ENCODE measurements at places on chromosomes 13 and 19.

DNA sequence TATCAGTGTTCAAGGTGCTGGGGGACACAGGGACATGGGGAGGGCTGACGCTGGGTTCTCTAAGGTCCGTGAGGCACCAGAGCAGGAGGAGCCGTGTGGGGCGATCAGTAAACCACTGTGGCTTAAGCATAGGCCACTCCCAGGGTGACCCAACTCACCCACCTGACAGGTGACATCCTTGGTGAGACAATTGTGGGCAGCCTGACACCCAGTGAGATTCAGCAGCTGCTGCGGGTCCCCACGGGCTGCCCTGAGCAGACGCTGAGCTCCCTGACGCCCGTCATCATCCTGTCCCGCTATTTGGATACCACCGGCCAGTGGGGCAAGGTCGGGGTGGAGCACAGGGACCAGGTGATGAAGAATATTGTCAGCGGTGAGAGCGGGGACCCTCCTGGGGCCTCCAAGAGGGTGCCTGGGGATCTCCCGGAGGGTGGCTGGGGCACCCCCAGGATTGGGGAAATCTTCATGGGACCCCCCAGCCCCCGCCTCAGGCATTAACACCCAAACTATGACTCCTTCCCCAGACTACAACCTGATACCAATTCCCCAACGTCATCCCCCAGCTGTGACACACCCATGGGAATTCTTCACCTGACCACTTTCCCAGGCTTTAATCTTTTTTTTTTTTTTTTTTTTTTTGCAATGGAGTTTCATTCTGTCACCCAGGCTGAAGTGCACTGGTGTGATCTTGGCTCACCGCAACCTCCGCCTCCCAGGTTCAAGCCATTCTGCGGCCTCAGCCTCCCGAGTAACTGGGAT, 33.3 kb upstream of the SHFL start:
- no peak for DNase-seq

DNA sequence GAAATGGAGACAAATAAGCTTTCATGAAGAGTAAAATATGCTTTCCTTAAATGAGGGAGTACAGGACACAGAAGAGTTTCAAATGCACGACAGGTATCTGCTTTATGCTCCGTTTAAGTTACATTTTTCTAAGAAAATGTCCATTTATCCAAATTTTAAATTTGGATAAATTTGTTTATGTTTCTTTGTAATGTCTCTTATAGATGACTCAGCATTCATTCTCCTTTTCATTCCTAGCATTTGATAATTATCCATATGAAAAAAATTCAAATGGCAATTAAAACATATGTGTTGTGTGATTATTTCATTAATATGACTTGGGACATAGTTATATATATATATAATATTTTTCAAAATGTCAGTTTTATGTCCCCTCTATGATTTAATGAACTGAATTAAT, 1449.3 kb downstream of the SLITRK1 start:
- DNase-seq = no peak

- no peak for DNase-seq
These were observed 8.4 kb upstream of the FLT1 start for GRCh38 chr13:28503182-28503967.

- no peak for DNase-seq
These were observed 350.9 kb downstream of the SUCLA2 start for GRCh38 chr13:47650209-47650608.

DNA sequence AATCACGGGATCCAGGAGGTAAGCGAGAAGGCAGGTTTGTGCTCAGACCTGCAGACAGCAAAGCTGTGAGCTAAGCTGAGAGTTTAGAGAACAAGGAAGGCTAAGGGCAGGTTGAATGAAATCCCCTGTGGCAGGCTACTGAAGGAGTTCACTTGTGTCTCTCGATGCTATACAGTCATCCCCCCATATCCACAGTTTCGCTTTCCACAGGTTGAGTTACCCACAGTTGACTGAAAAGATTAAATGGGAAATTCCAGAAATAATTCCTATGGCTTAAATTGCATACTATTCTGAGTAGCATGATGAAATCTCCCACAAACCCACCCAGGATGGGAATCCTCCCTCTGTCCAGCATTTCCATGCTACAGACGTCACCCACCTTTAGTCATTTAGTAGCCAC, 49.6 kb downstream of the ABCC4 start:
- no peak for DNase-seq

GRCh38 chr19:8158411-8159074, 9.2 kb upstream of the FBN3 start:
- DNase-seq = no peak

DNA sequence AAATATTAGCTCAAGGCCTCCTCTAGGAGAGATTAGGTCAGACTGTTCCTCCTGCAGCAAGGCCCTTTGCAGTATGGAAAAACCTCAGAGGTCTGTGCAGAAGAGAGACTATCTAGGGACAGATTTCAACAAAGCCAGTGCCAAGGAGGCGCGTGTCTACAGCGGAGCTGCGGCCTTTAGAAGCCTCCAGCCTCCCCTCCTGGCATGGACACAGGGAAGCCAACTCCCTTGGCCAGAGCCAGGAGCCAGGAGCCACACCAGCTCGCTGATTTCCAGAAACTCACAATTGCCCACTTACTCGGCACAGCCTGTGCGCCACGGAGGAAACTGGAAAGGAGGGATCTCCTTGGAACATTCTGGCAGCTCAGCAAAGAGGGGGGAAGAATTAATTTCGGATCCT, 63.4 kb downstream of the INSR start:
- DNase-seq = no peak

- DNase-seq = no peak
These were observed 2288.9 kb upstream of the PCDH20 start for GRCh38 chr13:63704521-63704920.

DNA sequence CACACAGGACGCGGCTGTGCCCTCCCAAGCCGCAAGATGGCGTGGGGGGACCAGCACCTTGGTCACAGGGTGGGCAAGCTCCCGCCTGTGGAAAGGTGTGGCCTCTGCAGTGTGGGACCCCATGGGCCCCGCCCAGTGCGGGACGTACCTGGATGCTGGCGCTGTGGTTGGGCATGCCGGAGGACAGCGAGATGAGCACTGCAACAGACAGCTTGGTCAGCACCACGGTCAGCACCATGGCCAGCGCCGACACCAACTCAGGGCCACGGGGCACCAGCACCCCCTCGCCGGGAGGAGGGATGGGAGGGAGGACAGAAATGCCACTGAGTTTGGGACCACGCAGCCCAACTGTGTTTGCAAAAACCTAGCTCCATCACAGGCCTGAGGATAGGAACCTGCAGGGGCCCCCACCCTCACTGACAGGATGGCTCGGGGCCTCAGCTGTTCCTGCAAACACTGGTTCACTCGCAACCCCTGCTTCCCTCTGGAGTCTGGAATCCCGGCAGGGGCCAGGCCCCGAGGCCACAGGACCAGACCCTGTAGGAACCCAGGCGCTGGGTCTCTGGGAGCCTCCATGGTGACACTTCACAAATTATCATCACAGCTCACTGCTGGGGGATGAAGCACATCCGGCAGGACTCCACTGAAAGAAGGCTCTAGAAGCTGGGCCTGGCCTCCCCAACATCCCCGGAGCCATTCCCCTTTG, 27.1 kb downstream of the IZUMO4 start:
- DNase-seq = no peak

DNA sequence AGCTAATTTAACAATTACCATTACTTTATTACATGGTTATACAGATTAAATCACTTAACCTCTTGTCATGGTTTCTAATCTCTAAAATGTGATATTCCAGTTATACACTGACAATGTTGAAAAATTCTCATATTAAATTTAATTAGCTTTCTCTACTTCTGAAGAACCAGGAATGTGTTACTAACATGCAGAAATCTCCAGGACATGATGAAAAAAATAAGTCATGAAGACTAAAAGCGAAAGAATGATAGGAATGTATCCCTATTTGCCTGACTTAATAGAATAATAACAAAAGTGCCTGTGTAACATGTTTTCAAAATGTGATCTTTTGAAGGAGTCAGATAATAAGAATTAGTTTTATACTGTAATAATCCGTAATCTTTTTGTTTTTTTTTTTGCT, 2823.7 kb upstream of the PCDH20 start:
- DNase-seq = no peak

GRCh38 chr13:113531041-113531873, 40.7 kb upstream of the DCUN1D2 start:
- DNase-seq = no peak

GRCh38 chr13:45847554-45848224, 3.9 kb downstream of the SIAH3 start:
- no peak for DNase-seq

- no peak for DNase-seq
These were observed 24.0 kb upstream of the KATNAL1 start for GRCh38 chr13:30331331-30331771.

DNA sequence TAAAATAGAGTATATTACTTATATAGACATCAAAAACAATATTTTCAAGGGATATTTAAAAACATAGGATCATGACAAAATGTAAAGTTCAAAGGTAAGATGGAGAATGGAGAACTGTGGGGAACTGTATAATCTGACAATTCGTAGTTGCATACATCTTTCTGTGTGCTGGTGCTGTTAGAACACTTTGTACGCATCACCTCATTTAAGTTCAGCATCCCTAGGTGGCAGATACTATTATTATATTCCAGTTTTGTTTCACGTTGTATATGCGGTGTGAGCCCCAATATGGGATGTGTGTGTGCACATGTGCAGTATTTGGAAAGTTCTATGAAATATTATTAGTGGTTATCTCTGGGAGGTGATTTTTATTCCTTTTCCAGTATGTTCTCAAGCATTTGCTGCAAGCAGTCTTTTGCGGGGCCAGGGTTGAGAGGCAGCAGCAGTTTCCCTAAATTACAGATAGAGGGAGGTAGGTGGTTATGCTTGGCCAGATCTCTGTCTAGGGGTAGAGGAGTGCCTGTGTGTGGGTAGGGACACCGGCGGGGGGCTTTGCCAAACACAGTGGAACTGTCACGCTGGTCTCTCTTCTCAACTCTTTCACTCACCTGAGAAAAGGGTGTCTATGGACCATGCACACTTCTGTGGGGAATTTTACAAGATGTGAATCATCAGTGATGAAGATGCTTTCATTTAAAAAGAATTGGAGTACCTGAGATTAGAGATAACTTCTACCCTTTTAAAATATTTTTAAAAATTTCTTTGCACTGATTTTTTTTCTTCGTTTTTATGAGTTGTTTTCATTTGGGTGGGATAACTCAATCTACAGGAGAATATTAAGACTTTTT, 55.6 kb upstream of the ALOX5AP start:
- DNase-seq = peak; percentile 13

DNA sequence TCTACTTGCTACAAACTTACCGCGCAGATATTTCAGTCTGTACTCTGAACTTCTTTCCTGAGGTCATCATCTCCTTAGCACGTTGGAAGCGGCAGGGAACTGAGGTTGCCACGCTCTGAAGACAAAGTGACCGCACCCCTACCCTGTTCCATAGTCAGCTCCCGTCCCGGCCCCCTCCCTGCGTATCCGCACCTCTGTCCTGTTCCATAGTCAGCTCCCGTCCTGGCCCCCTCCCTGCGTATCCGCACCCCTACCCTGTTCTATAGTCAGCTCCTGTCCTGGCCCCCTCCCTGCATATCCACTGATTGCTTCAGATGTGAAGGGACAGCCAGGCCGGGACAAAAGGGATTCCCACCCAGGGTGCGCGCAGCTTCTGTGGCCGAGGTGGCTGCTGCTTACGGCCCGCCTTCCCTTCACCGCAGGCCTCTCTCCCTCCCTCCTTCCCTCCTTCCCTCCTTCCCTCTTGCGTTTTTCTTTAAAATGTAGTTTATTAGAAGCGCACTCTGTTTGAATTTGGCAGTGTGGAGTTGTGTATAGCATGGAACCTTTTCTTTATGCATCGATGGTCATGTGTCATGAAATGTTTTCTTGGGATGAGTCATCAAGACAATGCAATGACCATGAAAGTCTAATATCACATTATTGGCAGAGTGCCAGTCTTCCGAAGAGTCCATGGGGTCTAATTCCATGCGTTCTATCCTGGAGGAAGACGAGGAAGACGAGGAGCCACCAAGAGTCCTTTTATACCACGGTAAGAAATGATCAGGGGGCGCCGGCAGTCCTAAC, 21.9 kb upstream of the NDUFS7 start:
- DNase-seq = no peak

DNA sequence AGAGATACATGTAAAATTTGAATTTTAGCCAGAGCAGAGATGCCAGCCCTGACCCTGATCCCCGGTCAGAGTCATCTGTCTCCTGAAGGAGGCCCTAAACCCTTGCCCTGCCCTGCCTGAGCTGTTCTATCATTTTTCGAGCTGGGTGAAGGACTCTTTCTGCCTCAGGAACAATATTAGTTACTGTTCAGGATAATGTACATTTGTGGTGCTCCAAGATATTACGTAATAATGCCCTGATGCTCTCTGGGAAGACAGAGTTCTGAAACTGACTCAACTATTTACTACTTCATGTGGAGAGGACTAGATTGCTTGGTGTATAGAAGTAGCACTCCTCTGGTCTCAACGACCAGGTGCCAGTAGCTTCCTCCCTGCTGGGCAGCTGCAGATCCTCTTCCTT, 37.9 kb upstream of the UBL3 start:
- no peak for DNase-seq

DNA sequence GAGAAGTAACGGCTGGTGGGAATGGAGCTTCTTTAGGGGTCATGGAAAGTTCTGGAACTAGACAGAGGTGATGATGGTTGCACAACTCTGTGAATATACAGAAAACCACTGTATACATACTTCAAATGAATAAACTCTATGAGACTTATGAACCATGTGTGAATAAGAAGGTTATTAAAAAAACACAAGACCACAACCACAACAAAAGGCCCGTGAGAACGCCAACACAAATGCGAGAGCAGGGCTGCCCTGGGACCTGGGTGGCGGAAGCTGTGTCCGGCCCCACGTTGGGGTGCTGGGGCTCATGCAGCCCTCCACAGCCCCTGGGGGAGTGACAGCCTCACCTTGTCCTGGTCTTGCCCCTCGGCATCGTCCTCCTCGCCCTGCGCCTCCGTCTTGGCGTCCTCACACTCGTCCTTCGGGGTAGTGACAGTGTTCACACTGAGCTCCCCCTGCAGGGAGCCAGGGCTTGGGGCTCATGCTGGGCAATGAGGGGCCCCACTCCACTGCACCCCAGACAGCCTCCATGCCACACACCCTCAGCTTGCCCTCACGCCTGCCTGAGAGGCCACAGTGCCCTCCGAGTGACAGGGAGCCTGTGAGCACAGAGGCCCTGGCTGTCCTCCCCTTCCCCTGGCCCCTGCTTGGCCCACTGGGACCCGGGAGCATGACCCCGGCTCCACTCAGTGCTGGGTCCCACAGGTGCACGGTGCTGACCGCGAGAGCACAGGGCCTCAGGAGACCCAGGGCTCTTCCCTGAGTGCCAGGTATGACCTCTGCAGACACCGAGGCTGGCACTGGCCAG, 16.0 kb downstream of the IZUMO4 start:
- no peak for DNase-seq

DNA sequence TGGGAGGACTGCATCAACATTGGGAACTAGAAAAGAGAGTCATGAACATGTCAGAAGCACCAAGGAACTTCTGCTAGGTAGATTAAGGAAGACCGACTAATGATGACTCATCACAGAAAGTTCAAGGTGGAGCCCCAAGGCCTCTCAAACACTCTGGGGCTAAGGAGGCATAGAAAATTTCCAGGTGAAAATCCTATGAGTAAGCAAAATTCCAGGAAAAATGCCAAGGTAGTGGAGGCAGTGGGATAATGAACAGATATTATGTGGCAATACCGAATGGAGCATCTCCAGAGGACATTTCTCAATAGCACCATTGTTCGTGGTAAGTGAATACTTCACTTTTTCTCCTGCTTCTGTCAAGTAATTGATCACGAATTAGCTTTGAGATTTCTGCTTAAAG, 336.5 kb downstream of the MZT1 start:
- no peak for DNase-seq

- DNase-seq = no peak
These were observed 13.1 kb upstream of the TIMM13 start for GRCh38 chr19:2440515-2440914.

GRCh38 chr13:51034906-51035305, 76.2 kb downstream of the C13orf42 start:
- no peak for DNase-seq
